ENCODE measurements at places on chromosomes 7 and 10.

GRCh38 chr7:87154569-87154968, 2.3 kb downstream of the DMTF1 start:
- DNase-seq = no peak

DNA sequence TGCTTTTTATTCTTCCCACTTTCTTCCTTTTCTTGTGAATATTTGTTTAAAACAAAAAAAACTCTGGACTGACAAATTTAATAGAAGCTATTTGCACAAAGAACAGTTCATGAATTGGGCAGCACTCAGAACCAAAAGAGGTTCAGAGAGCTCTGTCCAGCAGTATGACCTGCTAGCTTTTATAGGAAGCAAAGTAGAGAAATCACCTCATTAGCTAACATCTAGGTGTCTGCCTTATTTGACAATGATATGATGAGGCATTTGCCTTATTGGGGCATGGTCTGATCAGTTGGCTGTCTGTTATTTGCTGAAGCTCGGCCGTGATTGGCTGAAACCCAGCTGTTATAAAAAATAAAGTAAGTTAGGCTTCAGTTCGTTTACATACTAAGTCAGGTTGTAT, 819 bp upstream of the TRIM4 start:
- DNase-seq = no peak

DNA sequence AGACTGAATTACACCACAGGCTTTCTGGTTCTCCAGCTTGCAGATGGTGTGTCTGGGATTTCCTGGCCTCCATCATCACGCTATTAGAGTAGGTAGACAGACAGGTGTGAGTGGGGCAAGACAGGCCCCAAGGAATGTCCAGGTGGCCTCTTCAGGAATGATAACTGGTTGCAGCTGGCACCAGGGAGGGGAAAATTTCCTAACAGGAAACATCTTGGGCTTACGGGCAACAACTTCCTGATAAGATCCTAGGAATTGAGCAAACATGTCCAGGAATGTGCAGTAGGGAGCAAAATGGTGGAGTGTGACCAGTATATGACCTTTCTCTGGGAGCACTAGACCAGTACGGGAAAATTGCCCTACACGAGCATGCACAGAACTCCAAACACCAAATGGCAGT, 11.3 kb downstream of the XRCC2 start:
- DNase-seq = no peak

- DNase-seq = no peak
Observed at GRCh38 chr7:67692425-67692824, 695.8 kb downstream of the TYW1 start.

- no peak for DNase-seq
Observed at GRCh38 chr7:11188529-11189310, 215.0 kb downstream of the PHF14 start.

DNA sequence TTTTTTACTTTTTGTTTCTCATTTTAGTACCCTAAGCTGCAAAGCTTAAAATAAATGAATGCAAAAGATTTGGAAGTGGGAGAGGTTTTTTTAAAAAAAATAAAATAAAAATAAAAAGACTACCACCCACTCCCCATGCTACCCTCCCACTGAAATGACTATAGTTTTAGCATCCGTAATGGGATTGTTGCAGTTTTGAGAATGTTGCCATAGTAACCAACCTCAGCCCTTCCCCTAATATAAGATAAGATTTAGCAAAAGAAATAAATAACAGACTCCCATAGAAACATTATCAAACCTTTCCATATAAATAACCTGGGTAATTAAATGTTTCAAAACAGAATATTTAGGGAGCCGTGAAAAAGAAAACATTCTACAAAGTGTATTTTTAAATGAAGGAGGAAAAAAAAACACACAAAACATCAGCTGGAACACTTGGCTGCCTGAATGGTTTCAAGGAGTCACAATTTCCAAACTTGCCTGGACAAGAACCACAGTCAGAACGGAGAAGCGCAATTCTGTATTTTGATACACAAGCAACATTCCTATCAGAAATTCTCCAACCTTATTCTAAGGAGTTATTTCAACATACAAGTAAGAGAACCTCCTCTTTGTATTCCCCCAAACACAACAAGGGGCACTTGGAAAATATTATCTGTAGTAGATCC, 57.4 kb downstream of the DGKI start:
- no peak for DNase-seq

DNA sequence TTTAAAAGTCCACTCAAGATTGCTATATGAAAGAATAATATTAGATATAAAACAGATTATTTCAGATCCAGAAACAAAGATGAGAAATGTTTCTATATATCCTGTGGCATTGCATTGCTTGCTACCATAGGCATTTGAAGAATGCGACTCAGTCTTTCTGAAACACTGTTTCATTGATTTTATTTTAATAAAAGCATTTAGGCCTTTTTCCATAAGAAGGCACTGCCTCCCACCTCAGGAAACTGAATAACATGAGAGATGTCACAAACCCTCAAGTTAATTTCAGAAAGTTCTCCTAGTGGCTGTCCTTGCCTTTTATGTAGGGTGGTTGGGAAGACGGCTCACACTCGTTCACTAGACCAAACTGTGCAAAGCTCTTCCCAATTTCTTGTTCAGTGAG, 23.3 kb downstream of the PRPS1L1 start:
- DNase-seq = no peak

DNA sequence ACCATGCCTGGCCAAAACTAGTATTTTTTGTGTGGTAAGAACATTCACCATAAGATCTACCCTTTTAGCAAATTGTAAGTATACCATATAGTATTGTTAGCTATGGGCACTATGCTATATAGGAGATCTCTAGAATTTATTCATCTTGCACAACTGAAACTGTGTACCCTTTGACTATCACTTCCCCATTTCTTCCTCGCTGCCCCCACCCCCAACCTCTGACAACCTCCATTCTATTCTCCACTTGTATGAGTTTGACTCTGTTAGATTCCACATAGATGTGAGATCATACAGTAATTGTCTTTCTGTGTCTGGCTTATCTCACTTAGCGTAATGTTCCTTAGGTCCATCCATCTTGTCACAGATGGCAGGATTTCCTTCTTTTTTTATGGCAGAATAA, 3.6 kb downstream of the CASP7 start:
- no peak for DNase-seq

- no peak for DNase-seq
Observed at GRCh38 chr10:104579136-104579535, 62.0 kb upstream of the SORCS3 start.

GRCh38 chr7:123367484-123368122, 166.8 kb downstream of the IQUB start:
- DNase-seq = no peak

GRCh38 chr10:64619102-64619501, 1097.9 kb downstream of the REEP3 start:
- no peak for DNase-seq
